Fibroblast of mammary gland (primary cell): ENCODE measurements at places on chromosomes 5 and 9.

GRCh38 chr9:84439250-84439649 lies 98.7 kb upstream of the SLC28A3 start:
- DNase-seq = no peak

DNA sequence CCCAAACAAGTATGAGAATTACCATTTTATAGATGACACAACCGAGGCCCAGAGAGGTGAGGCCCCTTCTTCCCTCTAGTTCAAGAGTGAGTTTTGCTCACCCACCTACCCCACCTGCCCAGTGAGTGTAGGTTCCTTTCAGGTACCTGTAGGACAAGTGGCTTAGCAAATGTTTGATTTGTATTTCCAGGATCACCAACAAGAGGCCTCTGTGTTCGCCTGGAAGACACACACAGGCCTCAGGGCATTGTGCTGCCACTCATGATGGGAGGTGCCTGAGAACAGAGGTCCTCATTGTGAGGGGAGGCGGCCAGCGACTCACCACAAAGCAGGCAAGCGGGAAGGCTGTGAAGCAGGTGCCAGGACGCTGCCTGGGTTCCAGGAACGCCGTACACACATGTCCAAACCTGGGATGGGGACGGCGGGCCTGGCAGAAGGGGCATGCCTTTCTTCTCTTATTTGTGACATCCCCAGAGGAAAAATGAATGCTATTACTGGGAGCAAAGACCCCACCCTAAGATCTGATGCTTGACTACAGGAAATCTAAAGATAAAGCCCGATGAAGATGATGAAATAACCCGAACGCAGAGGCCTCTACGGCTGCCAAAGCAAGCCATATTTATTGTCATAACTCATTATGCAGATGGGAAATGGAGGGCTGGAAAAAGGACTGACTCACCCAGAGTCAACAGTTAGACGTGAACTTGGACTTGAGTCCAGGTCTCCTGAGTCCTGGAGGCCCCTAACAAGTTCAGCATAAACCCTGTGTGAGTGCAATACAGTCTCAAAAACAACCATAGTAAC lies 60.2 kb upstream of the SLC25A51 start:
- DNase-seq = peak; percentile 99

- DNase-seq = no peak
Observed at GRCh38 chr5:135696317-135696716, 117.5 kb upstream of the CXCL14 start.

DNA sequence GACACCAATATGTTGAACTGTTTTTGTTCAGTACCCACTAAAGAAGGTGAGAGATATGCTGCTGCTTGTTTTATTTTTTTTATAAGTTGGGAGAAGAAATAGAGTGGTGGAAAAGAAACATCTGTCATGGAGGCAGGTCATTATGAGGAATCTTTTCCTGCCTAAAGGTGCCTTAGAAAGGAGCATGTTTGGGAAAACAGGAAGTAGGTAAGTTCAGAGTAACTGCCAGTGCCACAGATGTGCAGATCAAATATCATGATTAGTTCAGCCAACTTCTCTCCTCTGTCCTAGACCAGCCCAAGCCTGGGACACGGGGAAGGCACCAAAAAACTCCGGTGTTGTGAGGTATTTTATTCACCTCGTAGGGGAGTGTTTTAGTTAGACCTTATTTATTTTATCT lies 144.2 kb downstream of the MAN2A1 start:
- DNase-seq = peak; percentile 46

DNA sequence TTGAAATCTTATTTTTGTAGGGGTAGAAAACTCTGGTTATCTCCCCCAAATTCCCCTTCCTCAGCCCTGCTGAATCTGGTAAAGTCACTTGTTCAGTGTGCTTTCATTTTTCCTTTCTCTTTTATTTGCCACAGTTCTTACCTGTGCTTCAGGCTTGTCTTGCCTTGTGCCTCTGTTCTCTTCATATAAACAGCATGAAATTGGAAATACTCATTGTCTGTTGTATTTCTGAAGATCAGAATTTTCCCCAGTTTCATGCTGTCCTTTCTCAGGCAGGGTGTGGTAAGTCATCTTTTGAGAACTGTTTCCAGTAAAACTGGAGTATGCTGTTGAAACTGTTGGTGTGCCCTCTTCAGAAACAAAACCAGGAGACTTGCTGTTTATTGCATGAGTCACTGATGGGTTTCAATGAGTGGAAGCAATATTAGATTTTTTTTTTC lies 7.0 kb downstream of the PAM start:
- DNase-seq = peak; percentile 67

DNA sequence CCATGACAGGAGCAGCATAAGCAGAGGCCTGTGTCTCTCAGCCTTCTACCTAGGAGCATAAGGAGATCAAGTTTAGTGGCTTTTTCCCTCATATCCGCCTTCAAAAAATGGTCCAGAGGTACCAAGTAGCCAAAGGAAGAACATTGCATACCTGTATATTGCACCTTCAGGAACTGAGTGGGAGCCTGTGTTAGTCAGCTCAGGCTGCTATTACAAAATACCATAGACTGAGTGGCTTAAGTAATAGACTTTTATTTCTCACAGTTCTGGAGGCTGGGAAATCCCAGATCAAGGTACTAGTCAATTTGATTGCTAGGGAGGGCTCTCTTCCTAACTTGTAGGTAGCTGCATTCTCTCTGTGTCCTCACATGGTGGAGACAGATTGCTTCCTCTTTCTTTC lies 597.4 kb upstream of the PTGER4 start:
- DNase-seq = no peak

GRCh38 chr5:92662741-92663140 lies 918.3 kb downstream of the NR2F1-AS1 start:
- DNase-seq = peak; percentile 28

GRCh38 chr5:122129306-122129705 lies at the start of gene ZNF474:
Gene ZNF474, plus strand, starts transcription at chr5:122129546. Its CDS starts 22,445 bp downstream, at chr5:122151991.
- peak; percentile 96 for DNase-seq

- no peak for DNase-seq
Observed at GRCh38 chr5:170268884-170269283, 28.7 kb downstream of the LCP2 start.

- no peak for DNase-seq
Observed at GRCh38 chr9:89664010-89664409, 59.2 kb downstream of the GADD45G start.

DNA sequence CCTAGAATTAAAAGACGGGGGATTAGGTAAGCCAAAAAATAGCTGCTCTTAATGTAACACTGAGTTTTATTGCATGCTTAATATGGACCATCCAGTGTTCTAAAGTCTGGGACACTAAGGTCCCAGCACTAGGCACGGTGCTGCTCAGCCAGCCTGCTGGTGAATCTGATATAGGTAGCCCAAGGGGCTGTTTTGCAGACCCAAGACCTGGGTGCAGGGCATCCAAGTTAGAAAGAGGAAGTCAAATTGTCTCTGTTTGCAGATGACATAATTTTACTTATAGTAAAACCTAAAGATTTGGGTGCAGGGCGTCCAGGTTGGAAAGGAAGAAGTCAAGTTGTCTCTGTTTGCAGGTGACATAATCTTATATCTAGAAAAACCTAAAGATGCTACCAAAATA lies 17.8 kb downstream of the IFNA5 start:
- no peak for DNase-seq

GRCh38 chr5:117621921-117622320 lies 1047.3 kb upstream of the SEMA6A start:
- DNase-seq = no peak

DNA sequence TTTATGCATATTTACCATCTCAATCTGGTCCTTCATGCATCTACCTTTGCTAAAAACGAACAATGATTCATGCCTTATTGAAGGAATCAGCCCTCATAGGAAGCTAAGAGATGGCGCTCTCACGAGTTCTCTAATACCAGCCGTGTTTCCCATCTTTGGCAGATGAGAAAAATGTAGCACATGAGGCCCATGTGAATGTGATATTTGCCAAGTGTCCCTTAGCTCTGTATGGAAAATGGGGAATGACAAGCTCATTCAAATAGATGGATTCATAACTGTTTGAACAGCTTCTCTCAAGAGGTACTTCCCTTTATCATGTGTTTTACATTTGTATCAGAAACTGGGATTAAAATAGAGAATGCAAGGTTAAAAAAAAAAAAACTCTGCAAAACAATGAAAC lies 66.1 kb downstream of the TTC39B start:
- DNase-seq = no peak

- DNase-seq = peak; percentile 10
Observed at GRCh38 chr5:65625743-65626142, 916 bp downstream of the SHLD3 start.

DNA sequence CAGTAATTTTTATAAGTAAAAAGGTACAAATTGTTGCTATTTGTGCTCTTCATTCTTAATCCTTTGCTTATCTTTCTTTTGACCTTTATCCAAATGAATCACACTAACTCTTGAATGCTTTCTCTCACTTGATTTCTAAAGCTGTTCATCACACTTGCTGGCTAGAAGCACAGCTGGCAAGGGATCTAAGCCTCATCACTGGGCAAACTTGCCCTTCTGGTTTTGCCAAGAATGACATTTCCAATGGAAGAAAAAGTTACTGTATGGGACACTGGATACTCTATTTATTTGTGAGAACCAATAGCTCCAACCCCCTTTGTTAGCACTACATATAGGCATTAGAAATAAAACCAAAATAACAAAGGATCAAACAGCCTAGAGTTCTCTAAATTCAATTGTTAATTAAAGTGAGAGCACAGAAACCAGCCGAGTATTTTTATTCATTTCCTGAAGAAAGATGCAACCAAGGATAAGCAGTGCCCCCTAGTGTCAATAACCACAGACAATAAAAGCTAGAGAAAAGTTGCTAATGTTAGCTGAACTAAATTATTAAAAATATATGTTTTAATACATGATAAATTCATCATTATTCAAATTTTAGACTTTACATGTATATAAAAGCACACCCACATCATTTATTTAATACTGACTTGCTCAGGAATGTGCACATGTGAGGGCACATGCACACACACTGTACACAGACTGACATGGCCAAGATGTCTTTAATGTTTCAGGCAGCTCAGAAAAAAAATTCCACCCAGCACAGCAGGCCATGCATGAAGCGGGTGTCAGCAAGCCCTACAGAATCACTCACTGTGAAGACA lies 59.8 kb upstream of the POU5F2 start:
- peak; percentile 66 for DNase-seq

DNA sequence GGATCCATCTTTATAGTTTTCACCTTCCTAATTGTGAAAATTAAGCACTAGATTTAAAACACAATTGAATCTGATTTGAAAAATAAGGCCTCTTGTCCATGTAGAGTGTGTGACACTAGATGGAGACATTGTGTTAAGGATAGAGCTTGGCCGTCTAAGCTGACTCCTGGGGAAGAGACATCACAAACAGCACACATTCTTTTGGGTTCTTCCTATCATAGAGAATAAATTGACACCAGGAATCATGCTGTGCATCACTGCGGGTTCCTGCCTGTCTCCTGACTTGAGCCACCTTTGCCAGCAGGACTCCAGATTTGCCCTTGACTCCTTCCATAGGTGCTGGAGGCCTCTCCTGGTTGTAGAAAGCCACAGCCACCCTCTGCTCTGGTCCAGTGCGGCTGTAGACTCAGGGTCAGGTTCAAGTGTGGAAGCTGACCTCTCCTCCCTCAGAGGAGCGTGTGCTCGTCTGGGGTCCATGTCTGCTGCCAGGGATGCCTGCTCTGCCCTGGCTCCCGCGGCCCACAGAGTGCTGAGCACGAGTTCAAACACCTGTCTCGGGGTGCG lies 11.2 kb downstream of the ROPN1L start:
- peak; percentile 93 for DNase-seq

- no peak for DNase-seq
Observed at GRCh38 chr9:137370865-137371520, 52.0 kb downstream of the EXD3 start.

DNA sequence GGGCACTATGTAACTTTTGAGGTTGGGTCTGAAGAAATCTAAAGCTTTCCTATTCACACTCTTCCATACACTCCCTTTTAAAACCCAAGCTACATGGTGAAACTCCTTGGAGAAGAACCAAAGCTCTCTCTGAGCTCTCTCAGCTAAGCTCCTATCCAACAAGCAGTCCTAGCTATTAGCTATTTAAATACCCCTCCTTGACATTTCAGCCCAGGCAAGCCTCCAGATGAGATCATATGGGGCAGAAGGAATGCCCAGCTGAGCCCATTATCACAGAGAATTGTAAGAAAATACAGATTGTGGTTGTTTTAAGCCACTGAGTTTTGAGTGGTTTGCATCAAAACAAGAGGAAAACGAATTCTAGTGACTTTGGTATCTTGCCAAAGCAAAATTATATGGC lies 15.2 kb downstream of the HSPB3 start:
- DNase-seq = peak; percentile 62

DNA sequence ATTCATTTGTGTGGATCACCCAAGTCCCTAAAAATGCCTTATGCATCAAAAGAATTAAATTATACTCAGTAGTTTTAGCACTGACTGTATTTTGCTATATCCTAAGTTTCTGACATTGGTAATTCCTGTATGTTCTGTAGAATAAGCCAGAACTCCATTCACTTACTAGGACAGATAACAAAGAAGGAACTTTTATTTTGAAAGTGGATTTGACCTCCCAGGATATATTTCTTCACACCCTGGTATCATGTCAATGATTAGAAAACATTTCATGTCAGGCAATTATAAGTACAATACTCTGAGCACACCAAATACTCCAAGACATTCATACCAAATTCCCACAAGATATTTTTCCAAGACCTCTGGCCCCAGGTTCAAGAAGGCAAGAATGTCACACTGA lies 28.7 kb upstream of the MYOT start:
- no peak for DNase-seq

DNA sequence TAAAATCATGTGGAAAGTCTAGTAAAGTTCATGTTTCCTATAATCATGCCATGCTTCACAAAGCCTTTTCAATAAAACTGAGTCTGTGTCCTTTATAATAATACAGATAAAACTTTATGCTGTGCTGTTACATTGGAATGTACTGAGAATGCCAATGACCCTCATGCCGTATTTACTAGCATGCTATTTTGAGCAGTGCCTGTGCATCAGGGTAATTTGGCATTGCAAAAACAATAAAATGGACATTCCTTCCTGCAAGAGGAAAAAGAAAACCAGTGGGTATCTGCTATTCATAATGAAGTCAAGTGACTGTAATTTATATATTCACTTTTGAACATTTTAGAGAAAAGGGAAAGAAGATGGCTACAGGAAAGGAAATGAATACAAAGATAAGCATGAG lies 159.0 kb downstream of the PBX3 start:
- DNase-seq = peak; percentile 34

DNA sequence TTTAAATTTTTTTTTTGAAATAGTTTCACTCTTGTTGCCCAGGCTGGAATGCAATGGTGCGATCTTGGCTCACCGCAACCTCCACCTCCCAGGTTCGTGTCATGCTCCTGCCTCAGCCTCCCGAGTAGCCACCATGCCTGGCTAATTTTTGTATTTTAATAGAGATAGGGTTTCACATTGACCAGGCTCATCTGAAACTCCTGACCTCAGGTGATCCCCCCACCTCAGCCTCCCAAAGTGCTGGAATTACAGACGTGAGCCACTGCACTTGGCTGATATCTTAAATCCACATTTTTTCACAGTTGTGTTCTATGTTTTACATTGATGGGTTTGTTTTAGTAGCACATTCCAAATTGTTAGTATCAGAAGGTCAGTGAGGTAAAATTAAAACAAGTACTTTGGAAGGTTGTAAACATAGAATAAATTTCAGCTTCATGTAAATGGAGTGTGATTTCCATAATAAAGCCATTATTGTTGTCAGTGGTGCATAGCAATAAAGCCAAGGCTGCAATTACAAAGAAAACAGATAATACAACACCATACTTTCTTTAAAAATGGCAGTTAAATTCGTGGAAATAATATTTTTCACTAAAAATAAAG lies 287.2 kb downstream of the ARRDC3 start:
- no peak for DNase-seq

- no peak for DNase-seq
Observed at GRCh38 chr5:172185096-172185461, 2.9 kb downstream of the STK10 start.
